ENCODE measurements at places on chromosomes 13 and 19. TPM values are rescaled to one million over a fixed set of nuclear protein-coding genes. Genes with fewer than 3 reads are reported as not detected.

- no peak for DNase-seq
Observed at GRCh38 chr13:111031531-111031961, 83.6 kb upstream of the ARHGEF7 start.

DNA sequence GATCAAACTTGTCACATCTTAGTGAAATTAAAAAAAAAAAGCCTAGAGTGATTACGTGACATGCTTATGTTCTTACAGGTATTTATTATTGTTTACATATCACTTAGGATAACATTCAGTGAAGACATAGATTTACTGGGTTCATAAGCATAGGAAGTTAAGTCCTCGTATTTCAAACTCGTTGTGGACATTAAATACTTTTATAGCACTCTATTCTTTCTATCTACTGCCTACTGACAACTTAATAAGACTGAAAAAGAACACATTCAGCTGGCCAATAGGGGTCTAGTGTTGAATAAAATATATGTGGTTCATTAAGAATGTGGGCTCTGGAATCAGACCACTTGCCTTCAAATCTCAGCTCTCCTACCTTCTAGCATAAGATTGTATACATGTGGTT, 1927.4 kb downstream of the PCDH9 start:
- DNase-seq = no peak

GRCh38 chr19:54029930-54030490, 33.7 kb downstream of the VSTM1 start:
- DNase-seq = peak; percentile 44

DNA sequence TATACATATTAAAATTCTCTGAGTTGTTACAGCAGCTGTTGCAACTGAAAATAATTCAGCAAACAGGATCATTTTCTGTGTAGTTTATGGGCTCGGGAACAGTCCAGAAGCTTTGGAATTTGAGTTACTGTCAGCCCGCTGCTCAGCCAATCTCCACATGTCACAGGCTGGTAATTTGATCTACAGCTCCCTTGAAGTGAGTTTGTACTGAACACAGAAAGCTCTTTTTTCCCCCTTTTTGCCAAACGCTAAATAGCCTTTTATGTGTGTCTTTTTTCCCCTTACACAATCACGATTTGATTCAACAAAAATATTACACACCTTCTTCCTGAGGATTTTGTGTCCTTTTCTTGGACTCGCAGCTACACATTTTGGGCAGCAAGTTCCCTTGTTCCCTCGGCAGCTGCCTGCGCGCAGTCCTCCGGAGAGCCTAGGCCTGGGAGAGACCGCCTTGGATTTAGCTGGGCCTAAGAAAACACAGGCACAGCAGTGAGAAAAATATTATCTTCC, 371.4 kb downstream of the KCNRG start:
- no peak for DNase-seq

DNA sequence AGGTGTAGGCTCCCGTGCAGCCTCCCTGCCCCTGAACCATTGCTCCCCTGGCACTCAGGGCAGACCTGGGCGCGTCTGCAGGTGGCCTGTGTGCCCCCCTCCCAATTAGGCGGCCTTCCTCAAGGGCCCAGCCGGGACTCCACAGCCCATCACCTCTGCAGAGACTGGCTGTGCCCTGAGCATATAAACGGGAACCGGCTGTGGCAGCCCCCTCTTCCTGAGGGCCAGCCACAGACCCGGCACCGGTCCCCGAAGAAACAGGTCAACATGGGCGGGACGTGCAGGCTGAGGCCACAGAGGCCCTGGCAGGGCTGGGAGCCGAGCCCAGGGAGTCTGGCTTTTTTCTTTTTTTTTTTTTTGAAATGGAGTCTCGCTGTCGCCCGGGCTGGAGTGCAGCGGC, 12.0 kb downstream of the PIAS4 start:
- no peak for DNase-seq

GRCh38 chr13:74570834-74571233, 436.6 kb upstream of the KLF12 start:
- DNase-seq = no peak

GRCh38 chr19:40585982-40586422, 9.3 kb downstream of the SHKBP1 start:
- no peak for DNase-seq

DNA sequence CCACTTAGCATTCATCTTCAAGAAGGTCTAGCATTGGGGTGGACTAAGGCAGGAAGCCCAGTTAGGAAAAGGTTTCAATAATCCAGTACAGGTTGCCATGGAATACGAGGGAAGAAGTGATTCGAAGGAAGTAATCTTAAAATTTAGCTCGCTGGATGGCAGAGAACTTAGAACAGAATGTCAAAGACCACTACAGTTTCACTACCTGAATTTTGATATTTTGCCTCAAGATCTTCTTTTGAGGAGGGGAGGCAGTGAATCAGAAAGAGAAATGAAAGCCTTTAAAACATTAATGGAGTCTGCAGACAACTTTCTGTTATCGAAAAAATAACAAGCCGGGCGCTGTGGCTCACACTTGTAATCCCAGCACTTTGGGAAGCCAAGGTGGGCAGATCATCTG, 7.0 kb upstream of the RAB8A start:
- no peak for DNase-seq

Gene PNMA8B
- total RNA-seq = not detected

DNA sequence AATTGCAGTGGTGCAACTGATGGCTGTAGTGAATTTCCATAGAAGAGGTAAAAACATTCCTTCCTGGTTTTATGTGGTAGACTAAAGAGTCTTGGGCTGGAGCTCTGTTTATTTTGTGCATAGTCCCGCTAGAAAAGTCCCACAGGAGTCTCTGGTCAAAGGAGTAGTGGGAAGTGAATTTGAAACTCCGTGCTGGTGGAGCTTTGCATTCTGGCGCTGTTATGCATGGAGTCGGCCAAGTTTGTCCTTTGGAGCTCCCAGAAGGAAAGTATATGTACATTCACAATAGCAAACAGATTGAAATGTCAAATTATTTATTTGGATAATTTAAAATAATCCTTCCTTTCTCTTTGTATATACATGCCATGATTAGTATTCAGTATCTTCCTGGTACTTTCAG, 296.5 kb downstream of the LMO7 start:
- DNase-seq = no peak

GRCh38 chr19:24051516-24051915, 35.5 kb upstream of the ZNF254 start:
- DNase-seq = no peak

DNA sequence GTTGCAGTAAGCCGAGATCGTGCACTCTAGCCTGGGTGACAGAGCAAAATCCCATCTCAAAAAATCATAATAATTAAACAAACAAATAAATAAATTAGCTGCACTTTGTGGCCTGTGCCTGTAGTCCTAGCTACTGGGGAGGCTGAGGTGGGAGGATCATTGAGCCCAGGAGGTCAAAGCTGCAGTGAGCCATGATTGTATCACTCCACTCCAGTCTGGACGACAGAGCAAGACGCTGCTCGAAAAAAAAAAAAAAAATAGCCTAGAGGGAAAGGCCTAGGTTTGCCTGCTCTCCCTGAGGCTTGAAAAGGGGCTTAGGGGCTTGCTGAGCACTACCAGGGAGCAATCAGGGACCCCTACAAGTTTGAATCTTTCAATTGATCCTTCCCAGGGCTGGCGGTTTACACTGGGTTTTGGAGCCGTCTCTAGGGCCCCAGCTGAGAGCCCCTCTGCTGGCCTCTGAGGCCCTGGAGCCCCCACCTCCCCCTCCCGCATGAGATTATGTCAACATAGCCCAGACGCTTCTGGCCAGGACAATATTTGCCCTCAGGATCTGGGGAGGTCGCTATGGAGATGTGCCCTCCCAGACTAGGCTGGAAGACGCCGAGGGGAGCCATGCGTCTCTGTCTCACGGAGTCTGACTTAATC, 10.4 kb upstream of the GIPR start:
- DNase-seq = no peak

Gene NECTIN2
- total RNA-seq = 154 TPM

DNA sequence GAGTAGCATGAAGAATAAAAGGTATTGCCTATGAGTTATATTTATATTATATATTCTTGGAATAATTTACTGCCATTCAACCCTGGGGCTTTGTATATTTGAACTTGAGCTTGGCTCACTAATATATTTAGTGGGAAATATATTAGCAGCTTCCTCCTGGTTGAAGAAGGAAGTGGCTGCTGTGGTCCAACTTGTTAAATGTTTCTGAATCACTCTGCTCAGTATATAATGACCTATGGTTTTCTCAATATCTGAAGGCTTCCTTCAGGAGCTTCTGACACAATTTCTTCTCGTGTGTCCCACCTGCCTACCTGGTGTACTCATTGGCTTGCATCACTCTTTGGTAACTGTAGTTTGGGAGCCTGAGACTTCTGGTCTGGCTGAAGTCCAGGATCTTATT, 646.4 kb downstream of the TBC1D4 start:
- DNase-seq = no peak

Gene CEACAM4
- not detected for total RNA-seq

Gene RGL3
- total RNA-seq = not detected

GRCh38 chr13:28171266-28171665, 32.9 kb downstream of the PAN3 start:
- no peak for DNase-seq

Data from G401 (cell line).